T47D (cell line): ENCODE measurements at places on chromosomes 16 and 17.

- no peak for DNase-seq
Measured at GRCh38 chr16:74651841-74652240, 14.8 kb downstream of the RFWD3 start.

GRCh38 chr16:87601401-87601981 is 817 bp upstream of the JPH3 start:
- DNase-seq = no peak

GRCh38 chr16:25747160-25747758 is 55.5 kb downstream of the HS3ST4 start:
- peak; percentile 16 for DNase-seq

DNA sequence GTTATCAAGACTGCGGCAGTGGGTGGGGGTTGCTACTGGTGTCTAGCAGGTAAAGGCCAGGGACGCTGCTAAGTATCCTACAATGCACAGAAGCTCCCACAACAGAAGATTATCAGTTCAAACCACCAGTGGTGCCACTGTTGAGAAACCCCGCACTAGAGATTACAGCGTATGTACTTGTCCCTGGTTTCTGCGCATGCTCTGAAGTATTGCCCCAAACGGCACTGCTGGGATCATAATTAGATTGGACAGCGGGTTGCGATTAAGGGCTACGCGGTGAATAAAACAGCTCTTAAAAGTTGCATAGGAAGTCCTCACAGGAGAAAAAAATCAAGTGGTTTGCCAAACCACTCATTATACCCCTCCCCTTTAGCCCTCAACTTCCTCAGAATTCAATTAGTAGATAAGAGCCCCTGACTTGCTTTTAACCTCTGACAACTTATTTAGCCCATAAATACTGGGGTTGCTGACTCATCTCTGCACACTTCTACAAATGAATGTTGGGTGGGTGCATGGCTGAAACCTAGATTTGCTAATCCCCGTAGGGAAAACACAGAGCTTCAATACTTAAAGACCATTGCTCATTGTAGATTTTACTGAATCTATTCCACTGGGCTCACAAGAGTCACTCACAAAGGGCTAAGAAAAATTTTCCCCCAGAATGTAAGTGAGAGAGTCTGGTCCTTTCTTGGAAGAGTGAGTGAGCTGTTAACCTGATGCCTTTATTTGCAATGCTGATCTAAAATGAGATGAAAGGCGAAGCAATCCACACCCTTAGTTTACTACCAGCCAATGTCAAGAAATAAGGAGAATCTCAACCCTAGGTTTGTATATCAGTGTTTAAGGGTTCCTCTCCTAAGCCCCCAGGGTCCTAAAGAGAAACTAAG is 91.8 kb downstream of the RGS9 start:
- no peak for DNase-seq

DNA sequence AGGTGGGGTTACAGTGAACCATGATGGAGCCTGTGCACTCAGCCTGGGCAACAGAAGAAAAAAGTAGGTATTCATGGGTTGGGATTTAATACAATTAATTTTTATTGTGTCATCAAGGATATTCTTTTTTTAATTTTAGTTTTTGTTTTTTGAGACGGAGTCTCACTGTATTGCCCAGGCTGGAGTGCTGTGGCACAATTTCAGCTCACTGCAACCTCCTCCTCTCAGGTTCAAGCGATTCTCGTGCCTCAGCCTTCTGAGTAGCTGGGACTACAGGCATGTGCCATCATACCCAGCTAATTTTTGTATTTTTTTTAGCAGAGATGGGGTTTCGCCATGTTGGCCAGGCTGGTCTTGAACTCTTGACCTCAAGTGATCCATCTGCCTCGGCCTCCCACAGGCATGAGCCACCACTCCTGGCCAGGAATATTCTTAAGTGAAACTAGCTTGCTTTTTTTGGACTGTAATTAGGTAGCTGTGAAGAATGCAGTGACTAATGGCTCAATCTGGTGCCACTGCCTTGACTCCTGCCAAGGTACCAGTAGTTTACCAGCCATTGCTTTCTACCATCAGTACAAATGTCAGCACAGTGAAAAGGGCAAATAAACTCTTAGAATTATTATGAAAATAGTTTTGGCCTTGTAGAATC is 4.8 kb downstream of the PPM1D start:
- DNase-seq = no peak

DNA sequence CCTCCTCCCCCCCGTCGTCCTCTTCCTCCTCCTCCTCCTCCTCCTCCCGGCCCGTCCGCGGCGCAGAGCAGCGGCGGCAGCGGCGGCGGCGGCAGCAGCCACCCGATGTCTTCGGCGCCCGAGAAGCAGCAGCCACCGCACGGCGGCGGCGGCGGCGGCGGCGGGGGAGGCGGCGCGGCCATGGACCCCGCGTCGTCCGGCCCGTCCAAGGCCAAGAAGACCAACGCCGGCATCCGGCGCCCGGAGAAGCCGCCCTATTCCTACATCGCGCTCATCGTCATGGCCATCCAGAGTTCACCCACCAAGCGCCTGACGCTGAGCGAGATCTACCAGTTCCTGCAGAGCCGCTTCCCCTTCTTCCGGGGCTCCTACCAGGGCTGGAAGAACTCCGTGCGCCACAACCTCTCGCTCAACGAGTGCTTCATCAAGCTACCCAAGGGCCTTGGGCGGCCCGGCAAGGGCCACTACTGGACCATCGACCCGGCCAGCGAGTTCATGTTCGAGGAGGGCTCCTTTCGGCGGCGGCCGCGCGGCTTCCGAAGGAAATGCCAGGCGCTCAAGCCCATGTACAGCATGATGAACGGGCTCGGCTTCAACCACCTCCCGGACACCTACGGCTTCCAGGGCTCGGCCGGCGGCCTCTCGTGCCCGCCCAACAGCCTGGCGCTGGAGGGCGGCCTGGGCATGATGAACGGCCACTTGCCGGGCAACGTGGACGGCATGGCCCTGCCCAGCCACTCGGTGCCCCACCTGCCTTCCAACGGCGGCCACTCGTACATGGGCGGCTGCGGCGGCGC is at the start of gene FOXF1:
Gene FOXF1 (plus strand): TSS at position 63 of the 797 bp plus-strand sequence. CDS start 43 bp downstream, at position 106.
- no peak for DNase-seq

- no peak for DNase-seq
Measured at GRCh38 chr17:49292901-49293300, 62.3 kb upstream of the PHOSPHO1 start.

DNA sequence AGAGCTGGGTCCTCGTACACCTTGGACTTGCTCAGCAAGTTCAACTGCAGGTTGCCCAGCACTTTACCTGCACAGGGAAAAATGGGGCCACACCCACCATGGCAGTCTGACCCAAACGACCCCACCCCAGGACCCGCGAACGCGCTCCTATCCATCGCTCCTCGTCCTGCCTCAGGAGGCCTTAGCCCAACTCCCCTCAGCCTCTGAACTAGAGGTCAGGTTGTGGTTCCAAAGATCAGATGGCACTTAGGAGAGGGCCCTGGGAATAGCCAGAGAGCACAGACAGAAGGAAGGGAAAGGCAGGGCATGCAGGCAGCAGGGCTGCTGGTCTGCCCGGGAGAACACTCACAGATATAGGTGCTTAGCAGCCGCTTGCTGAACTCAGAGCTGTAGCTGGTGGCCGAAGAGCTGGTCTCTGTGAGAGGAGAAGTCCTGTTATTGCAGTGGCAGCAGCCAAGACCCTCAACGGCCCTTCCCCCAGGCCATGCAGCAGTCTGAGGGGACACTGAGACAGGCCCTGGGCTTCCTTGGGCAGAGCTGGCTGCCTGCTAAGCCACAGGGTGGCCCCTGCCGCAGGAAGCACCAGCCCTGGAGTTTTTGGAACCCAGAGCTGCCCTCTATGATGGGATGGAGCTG is 6.9 kb downstream of the ZACN start:
- peak; percentile 33 for DNase-seq

GRCh38 chr16:4659363-4660353 is 33.7 kb upstream of the NUDT16L1 start:
- no peak for DNase-seq

- peak; percentile 61 for DNase-seq
Measured at GRCh38 chr17:56478836-56479447, 114.6 kb upstream of the NOG start.

DNA sequence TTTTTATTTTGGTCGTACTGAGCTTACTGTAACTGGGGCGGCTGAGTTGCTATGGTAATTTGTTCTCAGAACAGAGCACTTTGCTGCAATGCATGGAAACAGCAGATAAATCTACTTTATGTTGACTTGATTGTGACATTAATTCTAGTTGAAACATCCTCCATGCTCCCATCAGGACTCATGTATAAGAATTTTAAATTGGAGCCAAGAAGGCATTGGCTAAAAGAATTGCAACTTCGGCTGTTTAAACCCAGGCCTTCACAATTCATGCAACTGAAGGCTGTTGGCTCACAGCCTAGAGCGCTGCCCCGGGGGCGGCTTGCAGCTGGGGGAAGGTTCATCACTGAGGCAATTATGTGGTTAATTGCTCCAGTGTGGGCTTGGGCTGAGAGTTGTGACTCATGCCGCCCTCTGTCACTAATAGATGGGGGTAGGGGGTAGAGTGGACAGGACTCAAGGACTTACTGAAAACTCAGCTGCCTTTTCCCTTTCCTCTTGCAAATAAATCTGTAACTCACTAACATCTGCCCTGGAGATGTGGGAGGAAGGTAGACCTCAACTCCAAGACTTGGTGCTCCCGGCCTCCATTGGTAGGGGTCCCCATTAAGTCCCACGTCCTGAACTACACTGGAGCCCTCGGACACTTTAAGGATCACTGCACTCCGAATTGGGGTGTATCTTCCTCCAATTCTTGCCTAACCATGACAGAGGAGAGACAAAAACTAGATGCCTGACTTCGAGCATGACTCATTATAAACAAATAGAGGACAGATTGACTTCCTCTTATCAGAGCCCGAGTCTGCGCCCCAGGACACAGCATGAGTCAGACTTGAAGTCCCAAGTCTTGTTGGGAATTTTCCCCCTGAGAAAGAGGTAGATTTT is 37.5 kb downstream of the ERCC4 start:
- DNase-seq = peak; percentile 19

GRCh38 chr17:31854672-31855071 is 4.4 kb downstream of the COPRS start:
- no peak for DNase-seq

GRCh38 chr16:46733319-46733830 is 14.8 kb downstream of the MYLK3 start:
- no peak for DNase-seq

- DNase-seq = no peak
Measured at GRCh38 chr17:67177732-67178131, 67.3 kb downstream of the HELZ start.

- DNase-seq = no peak
Measured at GRCh38 chr17:16470265-16470664, 21.7 kb downstream of the LRRC75A start.

- DNase-seq = no peak
Measured at GRCh38 chr17:45013021-45013997, 38.1 kb downstream of the DCAKD start.

- no peak for DNase-seq
Measured at GRCh38 chr16:86597880-86598606, 19.7 kb downstream of the FOXL1 start.

DNA sequence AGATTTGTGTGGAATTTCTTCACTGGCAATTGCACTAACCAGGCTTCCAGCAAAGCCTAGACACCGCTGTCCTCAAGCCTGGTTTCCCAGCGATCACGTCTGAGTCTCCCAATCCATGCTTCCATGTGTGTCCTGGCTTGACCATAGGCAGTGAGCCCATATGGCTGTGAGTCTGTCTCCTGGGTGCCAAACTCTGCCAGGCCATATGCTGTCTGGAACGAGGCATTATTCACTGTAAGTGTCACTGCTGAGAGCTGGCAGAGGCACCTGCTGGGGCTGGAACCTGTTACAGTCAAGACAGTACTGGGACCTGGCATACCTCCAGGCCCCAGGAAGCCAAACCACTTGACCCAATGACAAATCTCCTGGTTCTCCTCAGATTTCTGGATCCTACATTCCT is 60.4 kb downstream of the HS3ST2 start:
- no peak for DNase-seq

- DNase-seq = peak; percentile 91
Measured at GRCh38 chr16:57619606-57620334, 8.7 kb upstream of the ADGRG1 start.

DNA sequence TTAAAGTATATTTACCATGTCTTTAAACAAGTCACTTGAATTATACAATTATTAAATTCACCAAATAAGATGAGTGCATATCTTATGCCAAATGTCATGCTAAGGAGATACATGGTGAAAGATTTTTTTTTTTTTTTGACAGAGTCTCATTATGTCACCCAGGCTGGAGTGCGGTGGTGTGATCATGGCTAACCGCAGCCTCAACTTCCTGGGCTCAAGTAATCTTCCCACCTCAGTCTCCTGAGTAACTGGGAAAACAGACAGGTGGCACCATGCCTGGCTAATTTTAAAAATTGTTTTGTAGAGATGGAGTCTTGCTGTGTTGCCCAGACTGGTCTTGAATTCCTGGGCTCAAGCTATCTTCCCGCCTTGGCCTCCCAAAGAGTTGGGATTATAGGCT is 149.0 kb upstream of the GOT2 start:
- no peak for DNase-seq

GRCh38 chr17:37562016-37562745 is 47.0 kb downstream of the SYNRG start:
- DNase-seq = no peak

DNA sequence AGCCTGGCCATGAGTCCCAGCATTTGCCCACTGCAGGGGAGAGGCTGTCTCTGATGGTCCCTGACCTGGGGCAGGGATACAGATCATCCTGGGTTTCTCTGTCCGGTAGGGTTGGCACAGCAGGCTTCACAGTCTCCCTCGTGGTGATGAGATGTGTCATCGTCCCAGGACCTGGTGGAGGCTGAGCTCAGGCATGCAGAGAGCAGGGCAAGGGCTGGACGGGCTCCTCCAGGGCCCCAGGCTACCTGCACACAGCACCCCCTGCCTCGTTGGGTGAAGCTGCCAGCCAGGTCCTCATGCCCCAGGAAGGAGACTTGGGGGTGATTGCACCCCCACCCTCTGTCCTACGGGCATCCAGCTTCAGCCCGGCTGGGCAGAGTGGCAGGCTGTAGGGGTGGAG is 155.8 kb upstream of the GSE1 start:
- DNase-seq = peak; percentile 79

GRCh38 chr17:45265821-45266220 is 3.9 kb upstream of the SPATA32 start:
- DNase-seq = no peak

DNA sequence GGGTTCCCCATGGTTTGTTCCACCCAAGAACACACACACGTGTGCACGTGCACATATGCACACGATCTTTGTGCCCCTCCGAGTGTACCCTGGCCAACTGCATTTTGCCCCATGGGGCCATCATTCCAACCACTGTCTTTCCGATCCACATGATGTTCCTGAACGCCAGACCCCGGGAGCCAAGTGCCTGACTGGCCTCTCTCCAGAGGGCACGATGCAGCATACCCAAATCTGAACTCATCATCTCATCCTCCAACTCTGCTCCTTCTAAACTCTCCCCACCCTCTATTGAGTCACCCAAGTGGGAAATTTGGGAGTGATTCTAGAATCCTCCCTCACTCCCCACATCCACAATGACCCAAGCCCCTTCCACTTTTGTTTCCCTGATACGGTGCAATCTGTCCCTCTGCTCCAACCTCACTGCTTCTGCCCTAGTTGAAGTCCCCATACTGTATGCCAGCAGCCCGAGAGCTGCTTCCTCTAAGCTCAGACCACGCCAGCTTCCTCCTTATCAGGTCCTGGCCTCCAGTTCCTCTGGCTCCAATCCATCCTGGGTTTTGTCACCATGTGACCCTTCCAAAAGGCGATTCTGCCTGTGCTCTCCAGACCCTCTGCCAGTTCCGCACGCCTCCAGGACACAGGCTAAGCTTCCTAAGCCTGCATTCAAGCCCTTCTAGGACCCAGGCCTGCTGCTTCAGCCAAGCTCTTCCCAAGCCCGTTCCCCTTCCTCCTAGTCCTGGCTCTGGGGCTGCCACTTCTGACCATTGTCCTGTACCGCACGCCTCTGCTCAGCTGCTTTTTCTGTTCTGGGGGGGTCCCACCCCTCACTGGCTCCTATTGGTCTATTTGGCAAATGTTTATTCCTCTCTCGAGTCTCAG is 10.1 kb upstream of the TMEM208 start:
- no peak for DNase-seq
